CD4-positive, alpha-beta T cell treated with Interleukin-15 for 1 hour (primary cell): ENCODE measurements at places on chromosomes 12 and 14.

DNA sequence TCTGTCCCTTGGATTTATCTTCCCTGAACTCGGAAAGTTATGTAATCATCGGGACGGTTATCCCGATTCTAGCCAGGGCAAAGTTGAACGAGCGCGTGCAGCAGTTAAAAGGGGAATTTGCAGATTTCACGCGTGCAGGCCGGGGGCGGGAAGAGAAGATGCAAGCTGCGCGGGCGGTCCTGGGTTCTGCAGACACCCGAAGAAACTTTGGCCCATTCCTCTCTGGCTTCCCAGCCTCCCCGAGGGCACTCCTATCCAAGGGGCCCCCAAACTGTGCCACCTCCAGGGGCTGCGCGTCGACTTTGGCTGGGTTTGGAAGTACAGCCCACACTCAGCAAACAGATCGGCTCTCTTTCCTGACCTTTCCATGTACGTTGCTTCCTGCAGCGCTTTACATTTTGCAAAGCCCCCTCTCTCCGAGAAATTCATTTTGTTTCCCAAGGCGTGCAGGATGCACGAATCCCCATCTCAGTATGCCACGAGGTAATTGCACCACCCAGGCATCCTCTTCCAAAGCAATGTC, 941 bp upstream of the PPP1CC start:
- DNase-seq, result no peak

DNA sequence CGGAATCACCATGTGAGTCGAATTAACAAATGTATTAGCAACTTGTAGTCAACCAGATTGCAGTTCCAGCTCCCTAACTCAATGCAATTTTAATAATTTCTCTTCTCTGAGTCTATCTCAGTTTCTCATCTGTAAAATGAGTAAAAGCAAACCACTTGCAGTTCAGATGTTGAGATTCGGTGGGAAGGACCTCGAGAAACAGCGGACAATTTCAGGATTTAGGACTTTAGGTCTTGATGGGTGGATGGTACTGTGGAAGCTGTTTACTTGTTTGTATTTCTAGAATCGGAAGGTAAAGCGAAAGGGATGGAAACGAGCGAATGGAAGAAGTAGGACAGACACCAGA, 510 bp upstream of the TTC8 start:
- no peak for DNase-seq

- DNase-seq, result peak; percentile 53
Measured at GRCh38 chr12:9674226-9674590, 4.7 kb downstream of the CLEC2D start.

DNA sequence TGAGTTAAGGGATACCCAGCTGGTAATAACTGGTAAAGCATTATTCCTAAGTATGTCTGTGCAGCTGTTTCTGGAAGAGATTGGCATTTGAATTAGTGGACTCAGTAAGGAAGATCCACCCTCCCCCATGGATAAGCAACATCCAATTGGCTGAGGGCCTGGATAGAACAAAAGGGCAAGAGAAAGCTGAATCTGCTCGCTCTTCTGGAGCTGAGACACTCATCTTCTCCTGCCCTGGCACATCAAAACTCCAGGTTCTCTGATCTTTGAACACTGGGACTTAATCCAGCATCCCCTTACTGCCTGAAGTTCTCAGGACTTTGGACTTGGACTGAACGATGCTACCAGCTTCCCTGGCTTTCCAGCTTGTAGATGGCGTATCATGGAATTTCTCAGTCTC, 63.1 kb upstream of the CNOT2 start:
- no peak for DNase-seq

- no peak for DNase-seq
Measured at GRCh38 chr12:65949971-65950370, 125.7 kb downstream of the HMGA2 start.

- no peak for DNase-seq
Measured at GRCh38 chr12:107525719-107526554, 159.7 kb upstream of the PWP1 start.

DNA sequence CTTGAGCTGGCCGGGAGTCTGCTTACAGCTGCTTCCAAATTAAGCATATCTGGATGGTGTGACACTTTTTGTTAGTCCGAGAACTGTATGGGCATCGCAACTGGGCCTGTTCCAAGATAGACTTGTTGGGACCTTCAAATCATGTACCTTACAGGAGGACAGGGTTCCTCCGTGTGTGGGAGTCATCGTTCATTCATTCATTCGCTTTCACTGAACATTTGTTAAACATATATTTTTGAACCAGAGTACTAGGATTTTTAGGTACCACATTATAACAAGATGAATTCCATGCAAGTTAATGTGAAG, 387 bp upstream of the IPO8 start:
- DNase-seq, result no peak

GRCh38 chr12:89156862-89157262, 195.4 kb downstream of the DUSP6 start:
- DNase-seq, result no peak

DNA sequence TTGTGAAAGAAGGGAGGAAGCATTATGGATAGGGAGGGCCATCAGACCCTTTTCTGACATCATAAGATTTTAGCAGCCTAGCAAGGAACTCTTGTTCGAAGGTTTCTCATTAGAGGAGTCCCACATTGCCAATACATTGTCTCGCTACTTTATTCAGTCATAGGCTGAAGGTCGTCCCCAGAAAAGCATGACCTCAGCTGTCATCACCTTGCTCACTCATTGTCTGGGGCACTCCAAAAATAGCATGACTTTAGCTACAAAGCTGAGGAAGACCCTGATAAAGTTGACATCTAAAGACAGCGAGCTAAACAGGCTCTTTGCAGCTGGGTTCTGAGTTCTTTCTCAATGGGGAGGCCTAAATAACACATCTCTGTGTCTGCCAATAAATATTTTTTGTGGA, 112.4 kb upstream of the PTPRR start:
- no peak for DNase-seq

GRCh38 chr12:26401874-26402273, 206.5 kb downstream of the SSPN start:
- DNase-seq, result no peak

DNA sequence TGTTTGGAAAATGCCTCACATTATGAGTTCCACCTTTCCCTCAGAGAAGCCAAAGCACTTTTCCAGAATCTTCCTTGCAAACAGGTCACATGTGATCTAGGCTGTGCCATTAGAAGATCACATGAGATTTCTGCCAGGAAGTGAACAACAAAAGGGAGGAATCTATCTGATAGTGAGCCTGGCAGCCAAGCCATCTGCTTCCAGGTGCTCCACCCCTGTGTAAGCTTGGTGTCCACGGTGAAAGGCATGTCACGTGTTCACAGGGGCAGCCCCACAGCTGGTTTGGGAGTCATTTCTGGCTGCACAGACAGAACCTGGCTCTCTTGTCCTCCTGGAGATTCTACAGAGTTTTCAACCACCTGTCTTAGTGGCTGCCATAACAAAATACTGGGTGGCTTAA, 3.5 kb upstream of the KSR2 start:
- DNase-seq, result no peak

DNA sequence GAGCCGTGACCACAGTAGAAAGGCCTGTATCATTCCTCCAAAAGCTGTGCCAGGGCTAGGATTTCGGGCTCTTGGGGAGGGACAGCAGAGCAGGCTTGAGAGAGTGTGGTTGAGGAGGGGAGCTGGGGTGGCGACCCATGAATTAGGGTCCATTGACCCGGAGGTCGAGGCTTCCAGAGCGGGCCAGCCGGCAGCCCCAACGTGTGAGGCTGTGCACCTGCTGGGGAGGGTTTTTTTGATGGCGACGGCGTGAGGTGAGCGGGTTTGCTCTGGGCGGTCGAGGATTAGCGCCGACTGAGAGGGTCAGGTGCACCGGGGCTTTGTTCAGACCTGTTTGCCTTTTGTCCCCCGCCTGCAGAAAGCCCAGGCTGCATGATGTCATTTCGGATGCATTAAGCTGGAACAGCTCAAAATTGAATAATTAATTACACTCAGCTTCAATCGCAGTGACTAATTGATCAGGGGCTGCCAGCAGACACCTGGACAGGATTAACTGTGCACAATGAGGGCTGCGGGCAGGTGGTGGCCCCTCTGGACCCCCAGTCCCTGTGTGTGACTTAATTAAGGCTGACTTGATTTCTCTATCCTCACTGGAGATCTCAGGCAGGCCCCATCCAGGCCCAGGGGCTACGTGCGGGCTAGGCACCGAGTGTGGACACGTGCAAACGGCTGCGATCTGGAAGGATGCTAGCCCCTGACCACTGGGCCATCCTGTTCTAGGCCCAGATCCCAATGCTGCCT, 42.1 kb upstream of the MEG3 start:
- no peak for DNase-seq

DNA sequence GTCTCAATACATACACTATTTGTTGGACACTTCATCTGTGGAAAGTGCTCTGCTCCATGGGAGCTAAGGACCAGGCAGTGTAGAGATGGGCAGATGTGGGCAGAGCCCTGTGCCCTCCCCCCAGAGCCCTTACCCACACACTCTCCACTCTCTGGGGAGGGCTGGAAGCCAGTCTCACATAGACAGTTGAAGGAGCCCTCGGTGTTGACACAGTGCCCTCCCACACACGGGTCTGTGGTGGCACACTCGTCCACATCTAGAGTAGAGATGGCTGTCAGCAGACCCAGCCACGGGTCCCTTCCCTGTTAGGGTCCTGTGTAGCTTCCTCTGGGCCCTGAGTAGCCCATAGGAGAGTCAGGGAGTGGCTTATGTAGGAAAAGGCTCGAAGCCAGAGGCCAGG, 14.3 kb downstream of the ISCA2 start:
- DNase-seq, result no peak

DNA sequence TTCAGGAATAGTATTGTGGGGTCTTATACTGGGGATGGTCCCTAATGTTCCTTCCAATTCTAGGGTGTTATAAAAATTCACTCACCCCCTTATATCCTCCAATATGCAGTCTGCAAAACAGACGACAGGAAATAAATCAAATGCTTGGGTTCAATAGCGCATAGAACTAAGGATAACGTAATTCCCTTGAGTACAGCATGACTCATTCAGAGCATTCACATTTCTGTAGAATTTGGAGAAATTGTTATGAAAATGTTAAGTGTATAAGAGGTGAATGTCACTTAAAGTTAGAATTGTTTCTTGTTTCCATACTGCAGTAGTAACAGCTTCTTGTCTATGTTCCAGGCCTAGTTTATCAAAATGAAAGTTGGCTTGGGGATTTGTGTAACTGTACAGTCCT, 271.4 kb downstream of the RPS29 start:
- no peak for DNase-seq

DNA sequence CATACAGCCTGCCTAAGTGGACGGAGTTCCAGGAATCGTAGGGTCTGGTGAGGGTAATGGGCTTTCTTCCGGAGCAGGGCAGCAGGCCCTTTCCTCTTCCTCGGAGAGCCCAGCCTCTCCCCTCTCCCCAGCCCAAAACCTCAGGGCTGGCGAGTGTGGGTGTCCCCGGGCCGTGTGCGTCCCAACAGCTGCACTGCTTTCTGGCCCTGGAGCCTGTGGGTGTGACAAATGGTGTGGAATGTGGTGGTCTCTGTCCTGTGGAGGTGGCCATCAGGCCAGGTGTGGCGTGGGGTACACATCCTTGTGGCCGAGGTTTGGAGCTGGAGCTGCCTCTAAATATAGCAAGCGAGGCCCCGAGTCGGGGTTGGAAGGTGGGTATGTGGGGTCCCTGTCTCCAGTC, 8.5 kb downstream of the ORAI1 start:
- DNase-seq, result no peak

DNA sequence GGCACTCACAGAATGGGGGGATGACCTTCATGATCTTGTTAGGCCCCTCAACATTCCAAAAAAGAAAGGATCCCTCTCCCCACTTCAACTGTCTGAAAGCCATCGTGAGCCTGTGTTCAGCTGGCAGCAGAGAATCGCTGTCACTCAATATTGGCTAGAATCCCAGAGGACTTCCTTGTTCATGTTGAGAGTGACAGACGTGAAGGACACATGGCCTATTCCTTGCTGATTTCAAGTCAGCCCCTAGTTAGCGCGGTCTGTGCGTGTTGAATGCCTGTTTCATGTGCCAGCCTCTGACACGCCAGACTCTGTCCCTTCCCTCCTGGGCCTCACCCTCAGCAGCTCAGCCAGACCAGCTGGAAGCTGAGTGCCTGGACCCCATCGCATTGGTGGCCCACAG, 43.1 kb downstream of the DNAH10 start:
- DNase-seq, result no peak

- peak; percentile 93 for DNase-seq
Measured at GRCh38 chr12:53380104-53380793, at the start of gene SP1. SP1 (plus strand) TSS chr12:53380176; CDS start chr12:53380292, 116 bp downstream.

DNA sequence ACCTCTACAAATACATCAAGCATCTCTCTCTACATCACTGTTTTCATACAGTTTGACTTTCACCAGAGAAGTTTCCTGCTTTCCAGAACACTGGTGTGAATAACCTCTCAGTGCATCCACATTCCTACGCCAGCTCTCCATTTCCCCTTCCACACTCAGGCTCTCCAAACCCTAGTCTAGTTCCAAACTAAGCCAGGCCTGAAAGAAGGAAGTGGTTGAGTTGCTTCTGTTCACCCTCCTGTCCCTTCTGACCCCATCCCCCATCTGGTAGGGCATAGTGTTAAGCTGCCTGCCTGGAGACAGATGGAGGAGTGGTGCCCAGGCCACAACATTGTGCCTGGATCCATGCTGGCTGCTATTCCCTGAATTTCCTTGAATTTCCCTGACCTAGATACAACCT, 132.4 kb downstream of the GPR65 start:
- no peak for DNase-seq

DNA sequence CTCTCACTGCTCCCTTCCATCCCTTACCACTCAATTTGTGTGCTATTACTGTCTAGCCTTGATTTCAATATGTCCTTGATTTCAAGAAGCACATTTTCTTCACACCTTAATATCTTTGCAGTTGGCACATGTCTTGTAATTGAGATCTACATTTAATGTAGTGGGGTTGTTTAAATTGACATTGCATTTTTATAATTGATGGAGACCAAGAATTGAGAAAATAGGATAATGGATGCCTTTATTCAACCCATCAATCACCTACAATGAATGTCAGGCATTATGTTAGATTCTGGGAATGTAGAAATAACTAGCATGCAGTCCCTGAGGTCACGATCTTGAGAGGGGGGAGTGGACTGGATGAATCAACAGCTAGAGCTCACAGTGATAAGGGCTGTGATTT, 94.6 kb downstream of the SMOC1 start:
- no peak for DNase-seq

- DNase-seq, result no peak
Measured at GRCh38 chr12:3750616-3751015, 2.3 kb downstream of the CRACR2A start.

GRCh38 chr12:10701131-10701681, 21.9 kb downstream of the YBX3 start:
- no peak for DNase-seq

DNA sequence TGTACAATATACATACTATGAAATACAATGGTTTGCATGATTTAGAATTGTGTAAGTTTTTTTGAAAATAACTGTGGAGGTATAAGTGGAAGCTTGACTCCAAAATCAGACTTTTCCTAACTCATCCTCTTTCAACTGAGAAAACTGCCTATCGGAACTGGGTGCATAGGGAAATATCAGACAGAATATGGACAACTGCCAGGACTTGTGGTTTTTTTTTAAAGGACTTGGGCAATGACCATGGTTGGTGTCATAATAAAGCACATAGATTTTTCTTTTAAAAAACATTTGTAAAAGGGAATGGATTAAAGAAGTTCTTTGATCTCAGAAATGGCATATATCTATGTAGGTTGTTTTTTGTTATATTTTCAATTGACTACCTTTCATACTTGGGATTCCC, 53.3 kb upstream of the LRRK2 start:
- no peak for DNase-seq

GRCh38 chr14:55540847-55541773, 38.9 kb upstream of the KTN1 start:
- DNase-seq, result no peak
